Tibial nerve (tissue), 4 donors: ENCODE measurements at places on chromosomes 7 and 10. TPM values are rescaled to one million over a fixed set of nuclear protein-coding genes. Genes with fewer than 3 reads are reported as not detected.

The ATRNL1 gene
- total RNA-seq, result 2.0 TPM

GRCh38 chr7:20424500-20424899, 93.8 kb downstream of the ITGB8 start:
- DNase-seq, result no peak

- no peak for DNase-seq
Measured at GRCh38 chr7:39666562-39666961, 43.2 kb downstream of the RALA start.

- peak; percentile 98 for DNase-seq
Measured at GRCh38 chr7:95596198-95597063, at the start of gene PDK4. Gene PDK4, minus strand, starts transcription at chr7:95596516. Its CDS starts 223 bp downstream, at chr7:95596293.

The CRYGN gene
- 1.5 TPM for total RNA-seq

- DNase-seq, result no peak
Measured at GRCh38 chr10:43781480-43782361, 133.0 kb upstream of the ZNF32 start.

DNA sequence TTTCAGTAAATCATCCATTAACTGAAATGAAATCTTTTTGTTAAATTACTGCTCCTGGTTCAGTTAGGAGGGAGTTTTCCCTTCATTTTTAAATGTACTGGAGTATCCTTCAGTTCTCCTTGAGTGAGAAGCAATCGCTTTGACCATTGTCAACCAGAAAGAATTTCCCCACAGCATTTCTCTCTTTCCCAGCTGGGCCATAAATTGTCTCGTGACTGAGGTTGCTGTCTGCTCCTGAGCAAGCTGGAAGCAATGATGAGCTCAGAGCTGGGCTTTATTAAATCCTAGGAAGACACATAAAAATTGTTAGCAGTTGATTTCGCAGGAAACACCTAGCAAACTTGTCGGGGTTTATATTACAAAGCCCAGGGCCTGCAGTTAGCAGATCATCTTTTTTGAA, 102.0 kb upstream of the INSYN2A start:
- no peak for DNase-seq
